Aorta (tissue), 5 donors: ENCODE measurements at places on chromosomes 13 and 19. TPM values are rescaled to one million over a fixed set of nuclear protein-coding genes. Genes with fewer than 3 reads are reported as not detected.

DNA sequence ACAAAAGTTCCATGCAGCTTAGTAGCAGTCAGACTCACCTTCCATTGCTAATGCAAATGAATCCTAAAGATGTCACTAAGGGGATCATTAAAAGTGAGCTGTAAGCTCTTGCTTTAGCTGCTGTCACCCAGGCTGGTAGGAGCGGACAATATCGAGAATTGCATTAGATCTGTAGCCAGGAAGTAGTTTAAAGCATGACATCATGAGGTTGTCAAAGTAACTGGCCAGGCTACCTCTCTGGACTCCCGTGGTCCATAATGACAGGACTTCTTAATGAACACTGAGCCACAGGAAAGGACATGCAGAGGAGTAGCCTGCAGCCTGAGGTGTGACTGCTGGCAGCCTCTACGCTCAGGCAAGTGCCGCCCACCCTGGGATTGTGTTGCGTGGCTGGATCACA is 522.3 kb upstream of the NBEA start:
- DNase-seq = no peak

DNA sequence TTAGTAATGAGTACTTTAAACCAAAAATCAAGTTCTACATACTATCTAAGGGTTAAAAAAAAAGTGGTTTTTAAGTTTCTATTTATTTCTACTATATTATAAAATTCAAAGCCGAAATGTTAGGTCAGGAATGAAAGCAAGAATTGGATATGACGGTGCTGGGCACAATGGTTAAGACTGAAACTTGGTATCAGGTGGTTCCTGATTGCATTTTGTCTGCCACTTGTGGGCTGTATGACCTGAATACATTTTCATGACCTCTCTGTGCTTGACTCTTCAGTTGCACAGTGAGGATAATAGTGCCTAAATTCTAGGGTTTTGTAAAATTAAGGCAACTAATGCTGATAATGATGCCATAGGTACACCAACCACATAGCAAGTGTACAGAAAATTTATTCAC is 22.3 kb upstream of the ZNF675 start:
- DNase-seq = no peak

GRCh38 chr13:72884101-72884500 is 102.2 kb downstream of the PIBF1 start:
- DNase-seq = no peak

DNA sequence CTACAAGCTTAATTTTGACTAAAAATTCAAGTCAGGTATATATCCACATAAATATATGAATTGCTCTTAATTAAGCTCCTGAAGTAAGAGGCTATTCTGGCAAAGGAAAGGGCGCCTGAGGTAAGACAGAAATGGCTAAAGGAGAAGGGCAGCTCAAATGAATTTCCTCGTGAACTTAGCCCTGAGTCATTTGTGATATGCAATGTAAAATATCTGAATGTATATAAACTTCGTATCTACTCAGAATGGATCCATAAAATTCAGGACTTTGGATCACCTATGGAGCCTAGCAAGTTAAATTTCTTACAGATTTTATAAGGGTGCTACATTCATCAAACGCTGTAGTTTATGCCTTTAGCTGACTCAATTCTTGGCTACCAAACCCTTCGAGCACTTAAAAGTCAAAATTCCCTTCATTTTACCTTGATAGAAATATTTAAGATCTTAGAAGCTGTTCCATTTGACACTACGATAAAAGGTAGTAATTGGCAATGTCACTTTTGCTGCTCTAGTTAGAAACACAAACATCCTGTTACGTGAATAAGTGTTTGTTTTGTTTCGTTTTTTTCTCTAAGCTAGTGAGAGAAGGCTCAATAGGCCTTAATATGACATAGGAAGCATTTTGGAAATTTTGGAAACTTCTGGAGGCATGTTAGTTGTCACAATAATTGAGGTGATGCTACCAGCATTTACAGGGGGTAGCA is 69.2 kb downstream of the DIAPH3 start:
- no peak for DNase-seq

DNA sequence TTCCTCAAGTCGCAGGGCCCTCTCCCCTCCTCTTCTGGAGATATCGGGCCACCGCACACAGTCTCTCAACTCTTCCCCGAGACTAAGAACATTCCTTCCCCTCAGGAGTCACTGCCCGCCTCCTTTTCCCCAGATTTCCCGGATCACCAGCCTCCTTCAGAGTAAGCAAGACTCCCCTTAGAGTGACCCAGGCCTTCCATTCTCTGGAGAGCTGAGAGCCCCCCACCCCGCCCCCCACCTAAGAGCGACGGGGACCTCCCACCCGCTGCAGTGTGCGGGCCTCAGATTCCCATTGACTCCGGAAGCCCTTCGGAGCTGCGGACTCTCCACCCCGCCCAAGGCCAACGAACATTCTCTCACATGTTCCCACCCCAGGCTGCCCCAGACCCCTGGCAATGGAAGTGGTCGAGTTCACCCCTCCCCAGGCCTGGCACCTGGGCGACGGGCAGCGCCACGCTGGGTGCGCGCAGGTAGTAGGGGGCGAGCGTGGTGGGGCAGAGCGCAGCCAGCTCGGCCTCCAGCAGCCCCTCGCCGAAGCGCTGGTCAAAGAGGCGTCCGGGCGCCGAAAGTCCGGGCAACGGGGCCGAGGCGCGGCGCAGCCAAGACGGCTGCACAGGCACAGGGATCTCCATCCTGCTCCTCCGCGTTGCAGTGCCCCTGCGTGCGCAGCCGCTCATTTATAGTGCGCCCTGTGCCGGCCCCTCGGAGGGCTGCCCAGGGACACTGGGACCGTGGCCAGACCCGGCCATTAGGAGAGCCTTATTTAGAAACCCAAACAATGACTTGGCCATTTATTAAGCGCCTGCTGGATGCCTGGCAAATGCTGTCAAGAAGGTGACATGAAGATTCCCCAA is at the start of gene HSPB6:
TSS of gene HSPB6 (minus strand) at position 653 of the 854 bp plus-strand sequence. CDS start at position 632, 21 bp downstream.
- peak; percentile 94 for DNase-seq

The CALR3 gene
- not detected for total RNA-seq

The LGALS14 gene
- not detected for total RNA-seq

The TNFSF9 gene
- total RNA-seq = 1.6 TPM

DNA sequence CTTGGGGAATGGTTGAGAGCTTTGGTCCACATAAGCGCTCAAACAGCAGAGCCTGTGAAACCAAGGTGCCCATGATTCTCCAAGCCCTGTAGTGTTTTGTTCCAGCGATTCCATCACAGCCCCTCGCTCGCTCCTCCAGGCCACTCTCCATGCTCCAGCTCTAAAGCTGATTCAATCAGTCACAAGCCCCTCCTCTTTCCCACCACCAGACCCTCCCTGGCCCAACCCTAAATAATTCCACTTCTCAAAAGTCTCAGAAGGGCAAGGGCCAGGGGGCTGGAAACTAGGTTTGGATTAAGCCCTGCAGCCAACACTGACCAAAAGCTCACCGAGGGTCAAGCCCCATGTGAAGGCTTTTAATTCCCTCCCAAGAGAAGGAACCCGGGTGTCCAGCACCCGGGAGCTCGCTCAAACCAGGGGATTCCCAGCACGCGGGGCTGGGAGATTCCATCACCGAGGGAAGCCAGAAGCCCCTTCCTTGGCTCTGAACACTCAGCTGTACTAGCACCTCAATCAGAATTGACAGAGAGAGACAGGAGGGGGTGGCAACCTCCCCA is 1.5 kb downstream of the ZNF296 start:
- DNase-seq = no peak

The CEACAM3 gene
- 0.39 TPM for total RNA-seq

The SIGLEC11 gene
- total RNA-seq = 3.1 TPM

The OR10H1 gene
- total RNA-seq = not detected

DNA sequence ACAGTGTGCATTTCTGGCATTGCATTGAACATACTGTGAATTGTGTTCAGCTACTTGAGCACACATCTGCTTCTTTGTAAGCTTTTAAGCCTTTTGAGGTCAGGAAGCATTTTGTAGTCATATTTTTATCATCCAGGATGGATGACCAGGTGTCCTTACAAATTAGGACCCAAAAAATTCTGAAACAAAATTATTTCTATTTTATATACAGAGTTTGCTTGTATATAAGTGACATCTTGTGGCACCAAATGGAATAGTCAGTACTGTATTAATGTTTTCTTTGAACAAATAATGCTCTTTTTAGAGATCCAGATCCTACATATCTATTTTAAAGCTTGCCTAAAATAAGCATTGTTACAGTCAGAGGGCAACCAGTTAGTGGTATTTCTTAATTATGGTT is 9.5 kb upstream of the SUPT20H start:
- no peak for DNase-seq

DNA sequence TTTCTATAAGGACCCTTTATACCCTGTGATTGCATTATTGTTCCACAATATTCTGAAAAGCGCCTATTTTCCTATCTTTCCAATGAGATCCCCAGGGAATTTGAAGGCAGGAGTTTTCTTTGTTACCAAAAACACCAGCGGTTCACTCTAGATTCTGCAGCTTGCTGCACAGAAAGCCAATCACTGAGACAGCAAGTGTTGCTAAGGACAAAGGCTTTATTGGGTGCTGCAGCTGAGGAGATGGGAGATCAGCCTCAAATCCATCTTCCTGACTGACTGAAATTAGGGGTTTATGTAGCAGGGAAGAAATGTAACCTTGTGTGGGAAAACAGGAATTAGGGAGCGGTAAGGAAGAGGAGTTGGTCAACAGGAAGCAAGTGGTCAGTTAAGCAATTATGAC is 42.6 kb upstream of the MYO16 start:
- DNase-seq = no peak

The CD209 gene
- total RNA-seq = 19.2 TPM

The ZBTB32 gene
- 0.19 TPM for total RNA-seq

GRCh38 chr13:25380741-25381324 is 9.1 kb downstream of the ATP8A2 start:
- no peak for DNase-seq

GRCh38 chr13:101455863-101456262 is 3.4 kb downstream of the ITGBL1 start:
- DNase-seq = no peak

- DNase-seq = peak; percentile 94
These were observed at the start of gene ZNF283 for GRCh38 chr19:43826787-43827754. Gene ZNF283 (plus strand): TSS chr19:43827321. CDS start chr19:43833505, 6,184 bp downstream.

DNA sequence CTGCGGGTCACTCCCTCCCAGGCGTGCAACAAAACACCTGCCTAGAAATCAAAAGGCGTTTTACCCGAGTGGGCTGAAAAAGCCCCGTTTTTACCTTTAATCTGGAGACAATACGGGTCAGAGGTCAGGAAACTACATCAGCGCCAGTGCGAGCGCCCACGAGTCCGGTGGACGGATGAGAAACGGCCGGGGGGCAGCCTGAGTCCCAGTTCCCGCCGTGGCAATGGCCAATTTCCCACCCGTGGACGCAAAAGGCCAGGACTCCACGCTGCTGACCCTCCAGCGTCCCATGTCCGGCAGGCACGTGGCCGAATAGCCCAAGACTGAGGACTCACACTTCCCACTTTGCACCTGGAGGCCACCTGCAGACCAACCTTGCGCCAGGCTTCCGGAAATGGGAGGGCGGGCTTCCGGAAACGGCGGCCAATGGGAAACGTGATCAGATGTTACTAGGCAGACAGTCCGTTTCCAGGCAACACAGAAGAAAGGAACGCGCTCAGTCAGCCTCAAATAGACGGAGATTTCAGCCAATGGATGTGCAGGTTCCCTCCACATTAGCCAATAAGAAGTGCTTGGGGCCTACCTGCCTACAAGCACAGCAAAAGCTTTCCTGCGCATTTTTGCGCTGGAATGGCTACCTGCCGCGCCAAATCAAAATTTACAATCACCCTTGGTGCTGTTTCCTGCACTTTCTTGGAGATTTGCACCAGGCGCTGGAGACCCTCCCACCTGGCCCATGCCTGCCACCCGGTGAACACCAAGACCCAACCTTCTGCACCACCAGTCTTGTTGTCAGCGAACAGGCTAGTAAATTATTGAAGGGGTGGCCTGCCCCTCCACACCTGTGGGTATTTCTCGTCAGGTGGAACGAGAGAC is 47.4 kb downstream of the ZFP14 start:
- DNase-seq = peak; percentile 88

GRCh38 chr13:52924289-52925148 is 76.1 kb upstream of the PCDH8 start:
- no peak for DNase-seq

DNA sequence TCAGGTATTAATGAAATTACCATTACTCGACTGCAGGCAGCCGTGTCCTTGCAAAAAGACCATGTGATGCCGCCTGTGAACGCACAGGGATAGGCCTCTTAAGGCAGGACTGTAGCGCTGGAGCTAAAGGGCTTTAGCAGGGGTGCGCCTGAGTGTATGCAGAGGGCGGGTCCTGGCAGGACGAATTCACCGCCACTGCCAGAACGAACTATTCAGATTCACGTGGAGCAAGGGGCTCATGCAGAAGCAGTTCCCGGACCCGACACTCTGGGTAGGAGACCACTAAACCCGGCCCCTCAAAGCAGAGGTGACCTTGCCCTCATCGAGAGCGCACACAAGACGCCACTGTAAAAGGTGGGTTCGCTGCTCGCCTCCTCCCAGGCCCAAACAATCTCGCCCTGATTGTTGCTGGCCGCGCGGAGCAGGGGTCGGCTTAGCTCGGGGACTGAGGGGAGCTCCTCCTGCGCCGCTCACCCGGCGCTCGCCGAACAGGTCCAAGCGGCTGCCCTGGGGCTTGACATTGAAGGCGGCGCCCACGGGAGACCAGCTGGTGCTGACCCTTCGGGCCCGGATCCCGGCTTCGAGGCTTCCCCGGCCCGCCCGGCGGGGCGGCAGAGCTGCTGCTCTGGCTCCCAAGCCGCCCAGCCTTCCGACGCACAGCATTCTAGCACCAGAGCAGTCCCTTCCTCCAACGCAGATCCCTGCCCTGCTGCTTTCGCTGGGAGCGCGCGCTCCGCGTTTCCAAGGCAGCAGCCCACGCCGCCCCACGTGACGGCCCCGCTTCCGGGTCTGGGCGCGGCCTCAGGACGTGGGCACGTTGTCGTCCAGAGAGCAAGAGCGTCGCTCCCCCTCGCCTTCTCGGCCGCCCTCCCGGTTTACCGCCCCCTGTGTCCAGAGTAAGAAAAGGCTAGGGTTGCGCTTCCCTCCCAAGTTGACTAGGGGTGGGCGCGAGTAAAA is at the start of gene MIPEP:
TSS of gene MIPEP (minus strand) at position 743 of the 957 bp plus-strand sequence. CDS start at position 663, 80 bp downstream.
- peak; percentile 96 for DNase-seq

- DNase-seq = no peak
These were observed 38.2 kb upstream of the NPAS1 start for GRCh38 chr19:46981286-46981945.

The MCEMP1 gene
- total RNA-seq = 4.3 TPM

- no peak for DNase-seq
These were observed 19.3 kb downstream of the PALM start for GRCh38 chr19:728011-728410.

DNA sequence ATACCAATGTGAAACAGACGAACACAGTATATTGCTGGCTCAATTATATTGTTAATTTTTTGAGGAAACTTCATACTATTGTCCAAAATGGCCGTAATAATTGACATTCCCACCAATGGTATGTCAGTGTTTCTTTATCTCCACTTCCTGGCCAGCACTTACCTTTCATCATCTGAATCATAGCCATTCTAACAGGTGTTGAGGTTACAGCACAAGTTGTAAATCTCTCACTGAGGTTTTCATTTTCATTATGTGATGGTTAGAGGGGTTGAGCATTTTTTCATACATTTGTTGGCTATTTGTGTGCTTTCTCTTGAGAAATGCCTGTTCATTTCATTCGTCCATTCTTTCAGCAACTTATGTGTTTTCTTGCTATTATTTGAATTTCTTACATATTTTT is 824.0 kb downstream of the UQCRFS1 start:
- no peak for DNase-seq

The TNFSF11 gene
- total RNA-seq = 0.16 TPM

The SPPL2B gene
- total RNA-seq = 29.3 TPM

The PRKD2 gene
- total RNA-seq = 42.2 TPM

The ZNF714 gene
- total RNA-seq = 3.1 TPM

The FCER2 gene
- 2.9 TPM for total RNA-seq

The HIPK4 gene
- 0.23 TPM for total RNA-seq
